ENCODE measurements at places on chromosomes 5 and 9. TPM values are rescaled to one million over a fixed set of nuclear protein-coding genes. Genes with fewer than 3 reads are reported as not detected.

PCDHA11 gene
- 0.17 TPM for polyA plus RNA-seq

PCDHB9 gene
- polyA plus RNA-seq, result 4.4 TPM

STPG3 gene
- polyA plus RNA-seq, result 2.6 TPM

CTNND2 gene
- 2.0 TPM for polyA plus RNA-seq

GRCh38 chr9:86079865-86080469 lies 19.4 kb downstream of the GOLM1 start:
- DNase-seq, result peak; percentile 65

DNA sequence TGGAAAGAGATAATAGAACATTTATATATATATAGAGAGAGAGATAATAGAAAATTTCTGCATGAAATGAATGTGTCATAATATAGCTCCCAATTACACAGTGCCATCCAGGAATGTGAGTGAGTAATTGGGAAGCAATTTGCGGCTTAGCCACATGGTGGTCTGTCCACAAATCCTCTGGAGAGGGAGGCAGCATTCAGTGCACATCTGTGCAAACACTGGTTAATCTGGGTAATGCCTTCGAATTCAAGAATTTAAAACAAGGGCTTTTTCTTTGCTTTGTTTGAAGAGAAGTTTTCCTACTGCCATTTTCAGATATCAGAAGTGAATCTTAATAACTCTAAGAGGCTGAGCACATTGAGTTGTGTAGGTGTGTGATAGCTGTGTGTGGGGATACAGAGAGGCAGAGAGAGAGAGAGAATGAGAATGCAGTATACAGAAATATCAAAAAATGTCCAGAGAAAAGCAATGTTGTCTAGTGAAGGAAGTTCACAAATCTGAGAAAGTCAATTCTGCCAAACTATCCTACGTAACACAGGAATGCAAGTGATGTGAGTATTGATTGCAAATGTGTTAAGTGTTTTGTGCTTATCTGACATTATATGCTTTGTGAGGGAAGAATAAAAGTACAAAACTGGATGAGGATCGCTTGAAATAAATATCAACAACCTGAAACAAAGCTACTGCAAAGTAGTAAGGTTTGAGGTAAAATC lies 134.6 kb downstream of the EDIL3 start:
- DNase-seq, result no peak

DNA sequence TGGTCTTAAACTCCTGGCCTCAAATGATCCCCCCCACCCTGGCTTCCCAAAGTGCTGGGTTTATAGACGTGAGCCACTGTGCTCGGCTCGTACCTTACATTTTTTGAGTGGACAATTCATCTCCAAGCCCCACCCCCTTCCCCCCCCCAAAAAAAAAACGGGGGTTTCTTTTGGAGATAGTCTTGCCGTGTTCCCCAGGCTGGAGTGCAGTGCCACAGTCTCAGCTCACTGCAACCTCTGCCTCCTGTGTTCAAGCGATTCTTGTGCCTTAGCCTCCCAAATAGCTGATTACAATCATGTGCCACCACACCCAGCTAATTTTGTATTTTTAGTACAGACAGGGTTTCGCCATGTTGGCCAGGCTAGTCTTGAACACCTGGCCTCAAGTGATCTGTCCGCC lies 31.3 kb downstream of the ANKHD1 start:
- no peak for DNase-seq

All from renal cortex interstitium (tissue), 15 donors.